ENCODE measurements at places on chromosomes 3 and 15. TPM values are rescaled to one million over a fixed set of nuclear protein-coding genes. Genes with fewer than 3 reads are reported as not detected.

DNA sequence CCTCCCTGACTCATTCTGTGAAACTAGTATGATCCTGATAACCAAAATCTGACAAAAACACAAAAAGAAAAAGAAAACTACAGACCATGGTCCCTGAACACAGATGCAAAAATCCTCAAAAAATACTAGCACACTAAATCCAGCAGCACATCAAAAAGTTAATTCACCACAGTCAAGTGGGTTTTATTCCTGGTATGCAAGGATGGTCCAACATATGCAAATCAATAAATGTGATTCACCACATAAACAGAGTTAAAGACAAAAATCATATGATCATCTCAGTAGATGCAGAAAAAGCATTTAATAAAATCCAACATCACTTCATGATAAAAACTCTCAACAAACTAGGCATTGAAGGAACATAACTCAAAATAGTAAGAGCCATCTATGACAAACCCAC is 12.8 kb downstream of the SAXO2 start:
- H3K27ac ChIP-seq, result no peak overlapping the region
- H3K27me3 ChIP-seq, result peaks cover 27% of the 10 kb centered on the region
- H3K36me3 ChIP-seq, result peaks cover 21% of the 10 kb centered on the region
- no peak for DNase-seq
- no peaks in the 10 kb centered on the region for H3K4me1 ChIP-seq

GRCh38 chr3:50316657-50317242 is 5.8 kb downstream of the HYAL2 start:
- peaks cover 32% of the 10 kb centered on the region for H3K36me3 ChIP-seq
- H3K27ac ChIP-seq, result no peak overlapping the region
- peaks cover 33% of the 10 kb centered on the region for H3K4me1 ChIP-seq
- H3K27me3 ChIP-seq, result no peaks in the 10 kb centered on the region

- no peak for DNase-seq
- no peak overlapping the region for H3K27ac ChIP-seq
- H3K4me1 ChIP-seq, result no peaks in the 10 kb centered on the region
- H3K27me3 ChIP-seq, result no peaks in the 10 kb centered on the region
Measured at GRCh38 chr3:3815206-3815605, 16.0 kb downstream of the LRRN1 start.

DNA sequence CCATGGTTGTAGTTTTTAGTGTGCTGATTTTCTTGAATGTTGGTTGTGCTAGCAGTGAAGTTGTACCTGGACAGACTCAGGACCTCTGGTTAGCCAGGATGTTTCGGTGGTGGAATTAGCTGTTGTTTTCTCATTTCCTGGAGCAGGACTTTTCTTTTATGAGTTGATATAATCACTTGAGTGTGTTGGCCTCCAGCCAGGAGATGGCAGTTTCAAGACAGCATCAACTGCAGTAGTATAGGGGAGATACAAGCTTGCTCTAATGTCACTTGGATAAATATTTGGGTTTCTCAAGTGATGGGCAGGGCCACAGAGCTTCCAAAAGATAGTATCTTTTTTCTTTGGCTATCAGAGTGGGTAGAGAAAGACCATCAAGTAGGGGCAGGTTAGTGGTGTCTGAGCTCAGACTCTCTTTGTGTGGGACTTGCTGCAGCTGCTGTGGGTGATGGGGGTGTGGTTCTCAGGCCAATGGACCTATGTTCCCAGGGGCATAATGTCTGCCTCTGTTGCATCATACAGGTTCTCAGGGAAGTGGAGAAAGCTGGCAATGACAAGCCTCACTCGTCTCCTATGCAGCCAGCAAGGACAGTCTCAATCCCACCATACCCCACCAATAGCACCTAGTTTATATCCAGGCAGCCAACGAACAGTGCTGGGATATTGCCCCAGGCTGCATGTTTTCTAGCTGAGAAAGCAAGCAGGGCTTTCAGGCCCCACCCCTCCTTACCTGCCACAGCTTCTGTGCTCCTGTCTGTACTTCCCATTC is 14.6 kb upstream of the OR5K2 start:
- H3K27ac ChIP-seq, result no peak overlapping the region
- H3K27me3 ChIP-seq, result peaks cover 4% of the 10 kb centered on the region
- H3K36me3 ChIP-seq, result no peaks in the 10 kb centered on the region
- no peak overlapping the region for H3K4me3 ChIP-seq
- H3K4me1 ChIP-seq, result no peaks in the 10 kb centered on the region

- no peak overlapping the region for H3K27ac ChIP-seq
- no peaks in the 10 kb centered on the region for H3K4me1 ChIP-seq
- peaks cover 3% of the 10 kb centered on the region for H3K27me3 ChIP-seq
- peaks cover 4% of the 10 kb centered on the region for H3K36me3 ChIP-seq
- H3K4me3 ChIP-seq, result no peak overlapping the region
Measured at GRCh38 chr3:128933213-128933921, 53.9 kb downstream of the ACAD9 start.

DNA sequence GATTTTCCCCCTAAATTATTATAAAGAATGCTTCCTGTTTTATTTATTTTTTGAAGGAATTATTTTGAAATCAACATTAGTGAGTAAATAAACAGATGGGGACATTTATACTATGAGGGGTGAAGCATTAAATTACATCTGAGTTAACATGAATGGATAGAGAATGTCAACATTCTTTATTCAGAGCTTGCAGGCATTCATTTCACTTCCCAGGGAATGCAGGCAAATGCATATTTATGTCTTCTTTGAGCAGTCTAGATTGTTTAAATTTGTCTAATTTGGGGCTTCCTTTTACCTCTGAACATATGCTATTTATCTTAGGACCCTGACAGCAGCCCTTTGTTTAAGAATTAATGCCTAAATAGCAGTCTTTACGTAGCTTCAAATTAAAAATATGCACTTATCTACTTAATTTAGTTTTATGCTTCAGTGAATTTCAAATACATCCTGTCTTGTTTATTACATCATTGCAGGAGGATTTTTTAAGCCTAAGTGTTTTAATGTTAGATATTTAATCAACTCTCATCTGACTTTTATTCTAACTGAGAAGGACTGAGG is 630.5 kb upstream of the LMCD1 start:
- peaks cover 15% of the 10 kb centered on the region for H3K4me1 ChIP-seq
- no peaks in the 10 kb centered on the region for H3K27me3 ChIP-seq
- no peak for DNase-seq
- H3K4me3 ChIP-seq, result no peak overlapping the region

DNA sequence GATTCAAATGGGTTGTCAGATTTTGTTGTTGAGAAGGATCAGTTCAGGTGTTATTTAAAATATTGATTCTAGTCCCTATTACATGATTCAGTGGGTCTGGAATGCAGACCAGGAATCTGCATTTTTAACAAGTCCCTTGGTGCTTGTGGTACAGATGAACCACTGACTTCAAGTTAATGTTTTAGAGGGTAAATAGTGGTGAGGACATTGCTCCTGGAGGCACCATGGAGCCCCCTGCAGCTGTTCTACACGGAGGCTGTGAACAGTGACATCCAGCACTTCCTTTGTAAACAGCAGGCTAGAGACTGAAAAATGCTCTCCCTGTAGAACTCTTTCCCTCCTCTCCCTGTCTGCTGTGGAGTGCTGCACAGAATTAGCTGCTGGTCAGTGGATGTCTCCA is 4.8 kb upstream of the FSIP1 start:
- peaks cover 45% of the 10 kb centered on the region for H3K4me1 ChIP-seq
- DNase-seq, result no peak
- H3K4me3 ChIP-seq, result peak overlapping the region; percentile 35
- no peaks in the 10 kb centered on the region for H3K27me3 ChIP-seq

DNA sequence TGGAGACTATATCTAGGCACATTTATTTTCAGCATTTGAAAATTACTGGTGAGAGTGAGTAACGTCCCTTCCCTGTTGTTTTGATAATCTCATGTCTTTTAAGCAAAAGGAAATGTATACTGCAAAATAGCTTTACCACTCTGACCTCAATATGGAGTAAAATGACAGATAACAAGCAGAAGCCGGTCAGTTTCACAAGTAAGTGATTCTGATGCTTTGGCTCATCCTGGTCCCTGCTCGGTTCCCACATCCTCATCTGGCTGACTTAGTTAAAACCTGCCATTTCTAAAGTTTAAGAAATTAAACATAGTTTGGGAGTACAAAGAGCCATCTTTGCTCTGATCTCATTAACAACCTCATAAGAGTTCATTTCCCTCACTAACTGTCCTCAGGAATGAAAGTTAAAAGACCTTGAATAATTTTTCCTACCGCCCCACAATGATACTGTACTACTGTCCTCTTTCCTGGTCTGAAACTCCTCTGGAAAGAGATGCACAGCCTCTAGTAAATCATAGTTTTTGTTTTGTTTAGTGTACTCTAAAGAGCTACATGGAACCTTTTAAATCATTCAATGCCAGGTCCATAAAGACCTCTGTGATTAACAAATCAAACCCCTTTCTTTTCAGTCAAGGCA is 72.3 kb upstream of the ICE2 start:
- no peak for DNase-seq
- no peak overlapping the region for H3K4me3 ChIP-seq
- H3K36me3 ChIP-seq, result no peaks in the 10 kb centered on the region
- no peaks in the 10 kb centered on the region for H3K4me1 ChIP-seq

- DNase-seq, result no peak
- H3K4me1 ChIP-seq, result peaks cover 3% of the 10 kb centered on the region
- peaks cover 3% of the 10 kb centered on the region for H3K27me3 ChIP-seq
- H3K4me3 ChIP-seq, result no peak overlapping the region
- H3K36me3 ChIP-seq, result no peaks in the 10 kb centered on the region
- no peak overlapping the region for H3K27ac ChIP-seq
Measured at GRCh38 chr15:91787198-91787597, 66.3 kb upstream of the SLCO3A1 start.

- H3K4me3 ChIP-seq, result no peak overlapping the region
- H3K27ac ChIP-seq, result no peak overlapping the region
- no peaks in the 10 kb centered on the region for H3K36me3 ChIP-seq
- DNase-seq, result no peak
- H3K27me3 ChIP-seq, result no peaks in the 10 kb centered on the region
- H3K4me1 ChIP-seq, result peaks cover 16% of the 10 kb centered on the region
Measured at GRCh38 chr3:61518590-61518989, 42.8 kb upstream of the PTPRG start.

- H3K4me1 ChIP-seq, result peaks cover 40% of the 10 kb centered on the region
- H3K27me3 ChIP-seq, result no peaks in the 10 kb centered on the region
- H3K36me3 ChIP-seq, result no peaks in the 10 kb centered on the region
- no peak for DNase-seq
Measured at GRCh38 chr3:152301745-152302181, 33.0 kb downstream of the MBNL1 start.

DNA sequence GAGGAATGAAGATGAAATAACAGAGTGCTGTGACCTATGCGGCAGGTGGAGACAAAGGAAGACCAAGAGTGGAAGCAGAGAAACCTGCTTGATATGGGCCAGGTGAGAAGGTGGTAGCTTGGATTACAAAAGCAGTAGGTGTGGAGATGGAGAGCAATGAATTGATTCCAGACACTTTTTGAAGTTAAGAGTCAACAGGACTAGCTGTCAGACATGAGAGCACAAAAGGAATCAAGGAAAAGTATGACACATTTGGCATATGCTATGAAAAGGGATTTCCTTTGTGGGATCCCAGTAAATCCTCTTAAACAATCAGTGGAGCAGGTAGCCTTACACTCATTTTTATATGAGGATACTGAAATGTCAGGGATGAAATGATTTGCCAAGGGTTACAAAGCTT is 160.5 kb downstream of the GREM1 start:
- no peak overlapping the region for H3K4me3 ChIP-seq
- no peak for DNase-seq
- no peaks in the 10 kb centered on the region for H3K36me3 ChIP-seq
- peaks cover 5% of the 10 kb centered on the region for H3K4me1 ChIP-seq
- no peak overlapping the region for H3K27ac ChIP-seq
- no peaks in the 10 kb centered on the region for H3K27me3 ChIP-seq

The NOX5 gene
- not detected for total RNA-seq

DNA sequence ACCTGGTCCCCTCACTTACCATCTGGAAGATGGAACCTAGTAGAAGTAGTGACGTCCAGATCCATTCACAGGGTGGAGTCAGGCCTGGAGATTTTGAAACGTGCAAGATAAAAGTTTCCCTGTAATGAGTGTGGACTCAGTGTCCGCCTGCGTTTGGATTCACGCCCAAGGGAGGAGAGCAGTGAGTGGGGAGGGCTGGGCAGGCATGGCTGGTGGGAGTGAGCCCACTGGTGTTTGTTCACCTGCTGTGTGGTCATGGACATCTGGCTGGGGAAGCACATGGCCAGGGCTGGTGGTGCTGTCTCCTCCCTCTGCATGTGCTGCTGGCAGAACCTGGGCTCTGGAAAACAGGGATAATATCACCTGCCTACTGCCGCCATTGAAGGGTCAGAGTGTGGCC is 37.0 kb downstream of the RLBP1 start:
- no peak overlapping the region for H3K27ac ChIP-seq
- no peak for DNase-seq
- H3K4me1 ChIP-seq, result peaks cover 8% of the 10 kb centered on the region
- no peaks in the 10 kb centered on the region for H3K27me3 ChIP-seq

The TGFBR2 gene
- total RNA-seq, result 8.5 TPM

- H3K4me3 ChIP-seq, result no peak overlapping the region
- H3K27ac ChIP-seq, result no peak overlapping the region
- no peaks in the 10 kb centered on the region for H3K36me3 ChIP-seq
- DNase-seq, result no peak
- H3K4me1 ChIP-seq, result no peaks in the 10 kb centered on the region
- no peaks in the 10 kb centered on the region for H3K27me3 ChIP-seq
Measured at GRCh38 chr3:95459706-95460105, 1354.7 kb upstream of the EPHA6 start.

The UBA7 gene
- total RNA-seq, result 6.0 TPM

DNA sequence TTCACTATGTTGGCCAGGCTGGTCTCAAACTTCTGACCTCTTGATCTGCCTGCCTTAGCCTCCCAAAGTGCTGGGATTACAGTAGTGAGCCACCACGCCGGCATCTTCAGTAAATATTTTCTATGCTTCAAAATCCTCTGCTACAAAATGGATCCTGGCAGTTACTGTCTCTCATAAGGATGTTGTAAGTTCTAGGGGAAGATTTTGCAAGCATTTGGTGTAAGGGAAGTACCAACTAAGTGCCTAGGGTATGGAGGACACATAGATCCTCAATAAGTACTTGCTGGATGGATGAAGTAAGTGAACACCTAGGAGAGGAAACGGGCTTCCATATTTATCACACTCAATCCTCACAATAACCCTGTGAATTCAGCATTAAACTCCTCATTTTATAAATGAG is 6.6 kb downstream of the TM4SF4 start:
- H3K27ac ChIP-seq, result no peak overlapping the region
- no peaks in the 10 kb centered on the region for H3K4me1 ChIP-seq
- no peak overlapping the region for H3K4me3 ChIP-seq
- DNase-seq, result no peak

DNA sequence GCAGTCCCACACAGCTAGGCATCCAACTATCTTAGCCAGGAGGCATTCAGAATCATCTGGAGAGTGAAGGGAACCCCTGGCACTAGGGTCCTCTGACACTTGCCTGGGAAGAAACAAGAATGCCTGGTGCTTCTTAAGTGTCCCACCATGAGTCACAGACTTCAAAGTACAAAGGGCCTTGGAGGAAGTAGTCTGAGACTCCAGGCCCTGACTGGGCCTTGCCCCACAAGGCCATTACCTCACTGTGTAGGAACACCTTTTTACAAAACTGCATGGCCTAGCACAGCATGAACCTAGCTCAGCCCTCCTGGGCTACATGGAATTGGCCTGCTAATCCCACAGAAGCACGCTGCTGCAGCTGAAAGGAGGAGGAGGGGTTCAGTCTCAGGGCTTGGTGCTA is 104.5 kb upstream of the SLCO2A1 start:
- no peak overlapping the region for H3K27ac ChIP-seq
- H3K36me3 ChIP-seq, result peaks cover 36% of the 10 kb centered on the region
- DNase-seq, result no peak
- H3K4me1 ChIP-seq, result no peaks in the 10 kb centered on the region
- no peak overlapping the region for H3K4me3 ChIP-seq
